ENCODE measurements at places on chromosomes 16 and 17. TPM values are rescaled to one million over a fixed set of nuclear protein-coding genes. Genes with fewer than 3 reads are reported as not detected.

CCR7 gene
- total RNA-seq, result not detected

ITGAL gene
- 256 TPM for total RNA-seq

CUEDC1 gene
- total RNA-seq, result 23.6 TPM

TPSG1 gene
- not detected for total RNA-seq

VAC14 gene
- 90.6 TPM for total RNA-seq

SSTR5 gene
- not detected for total RNA-seq

HEXD gene
- total RNA-seq, result 205 TPM

MEFV gene
- total RNA-seq, result 1.0 TPM

CDH8 gene
- not detected for total RNA-seq

PYDC1 gene
- not detected for total RNA-seq

HSD17B1 gene
- total RNA-seq, result 0.55 TPM
